ENCODE measurements at places on chromosomes 12 and 14. TPM values are rescaled to one million over a fixed set of nuclear protein-coding genes. Genes with fewer than 3 reads are reported as not detected.

Gene PLEKHD1
- polyA plus RNA-seq = 0.04 TPM

Gene SLCO1B1
- polyA plus RNA-seq = not detected

Gene CLEC9A
- polyA plus RNA-seq = not detected

Gene RBP5
- 19.0 TPM for polyA plus RNA-seq

Gene DIABLO
- 54.0 TPM for polyA plus RNA-seq

Gene ABHD12B
- polyA plus RNA-seq = not detected

Gene INSM2
- polyA plus RNA-seq = 0.01 TPM

Gene RHOJ
- polyA plus RNA-seq = 11.1 TPM

Gene ACRBP
- polyA plus RNA-seq = 2.6 TPM

Gene KLHDC1
- 3.2 TPM for polyA plus RNA-seq

DNA sequence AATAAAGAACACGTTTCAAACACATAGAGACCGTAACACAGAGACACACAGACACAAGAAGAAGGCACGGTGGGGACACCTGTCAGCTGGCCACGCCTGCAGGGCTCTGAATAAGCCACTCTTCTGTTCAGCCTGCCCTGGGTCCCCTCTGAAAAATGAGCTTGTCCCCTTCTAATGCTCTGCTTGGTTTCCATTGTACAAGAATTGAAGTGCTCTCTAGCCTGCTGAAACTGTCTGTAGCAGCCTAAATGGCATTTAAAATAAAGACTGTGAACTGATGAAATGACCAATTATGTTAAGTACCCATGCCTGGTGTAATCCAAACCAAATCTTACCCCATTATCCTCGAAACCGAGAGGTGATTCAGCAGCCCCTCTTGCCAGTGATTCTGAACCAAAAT, 139.8 kb downstream of the FOXN3 start:
- H3K27me3 ChIP-seq = no peaks in the 10 kb centered on the region
- peaks cover 8% of the 10 kb centered on the region for H3K36me3 ChIP-seq
- H3K27ac ChIP-seq = no peak overlapping the region
- H3K4me1 ChIP-seq = no peaks in the 10 kb centered on the region
- H3K4me3 ChIP-seq = no peak overlapping the region
- no peak for DNase-seq

GRCh38 chr12:16880864-16881285, 274.9 kb upstream of the LMO3 start:
- no peak overlapping the region for H3K27ac ChIP-seq
- no peaks in the 10 kb centered on the region for H3K27me3 ChIP-seq
- H3K36me3 ChIP-seq = no peaks in the 10 kb centered on the region

DNA sequence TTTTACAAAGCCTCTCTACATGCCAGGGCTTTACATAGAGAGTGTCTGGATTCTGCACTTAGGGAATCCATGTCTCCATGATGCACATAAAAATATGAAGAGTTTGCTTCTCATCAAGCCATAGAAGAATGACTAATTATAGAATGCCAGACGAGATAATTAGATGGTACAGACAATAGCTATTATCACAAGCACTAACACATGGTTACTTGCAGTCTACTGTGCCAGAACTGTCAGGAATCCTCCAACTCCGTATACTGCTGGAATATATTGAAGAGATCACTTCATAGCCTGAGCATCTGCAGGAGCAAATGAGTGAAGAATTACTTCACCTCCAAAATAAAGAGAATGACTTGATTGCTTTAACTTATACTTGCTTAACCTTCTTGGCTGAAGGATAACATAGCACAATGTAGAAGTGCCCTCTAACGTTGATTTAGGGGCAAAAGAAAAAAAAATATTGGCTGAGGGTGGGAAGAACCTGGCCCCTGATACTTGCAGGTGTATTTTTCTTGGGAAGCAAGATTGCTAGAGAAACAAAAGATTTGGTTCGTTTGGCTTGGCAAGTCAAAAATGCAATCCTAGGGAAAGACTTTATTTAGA, 272.8 kb upstream of the FAR2 start:
- H3K27me3 ChIP-seq = peaks cover 2% of the 10 kb centered on the region
- DNase-seq = no peak

DNA sequence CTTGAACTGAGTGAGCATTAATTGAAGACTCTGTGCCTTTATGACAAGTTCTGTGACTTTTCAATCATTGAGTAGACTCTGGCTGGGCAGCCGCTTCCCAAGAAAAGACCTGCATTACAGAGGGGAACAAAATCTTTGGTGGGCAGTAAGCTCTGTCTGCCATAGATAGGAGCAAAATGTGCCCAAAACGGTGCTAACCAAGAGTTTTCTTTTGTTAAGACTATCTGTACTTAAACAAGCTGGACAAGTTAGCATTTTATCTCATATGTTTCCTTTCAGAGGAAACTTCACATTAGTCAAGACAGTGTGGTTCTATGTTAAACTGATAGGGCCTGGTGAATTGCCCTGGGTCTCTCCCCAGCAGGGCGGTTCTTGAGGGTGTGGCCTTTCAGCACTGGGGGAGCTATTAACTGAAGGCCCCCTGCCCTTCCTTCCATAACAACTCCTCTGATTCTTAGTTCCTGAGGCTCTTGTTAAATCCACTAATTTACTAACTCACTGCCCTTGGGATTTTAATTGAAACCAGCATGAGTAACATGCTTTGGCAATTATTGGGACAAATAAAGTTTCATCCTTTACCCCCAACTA, 219.6 kb downstream of the KTN1 start:
- H3K4me3 ChIP-seq = no peak overlapping the region
- H3K36me3 ChIP-seq = no peaks in the 10 kb centered on the region

DNA sequence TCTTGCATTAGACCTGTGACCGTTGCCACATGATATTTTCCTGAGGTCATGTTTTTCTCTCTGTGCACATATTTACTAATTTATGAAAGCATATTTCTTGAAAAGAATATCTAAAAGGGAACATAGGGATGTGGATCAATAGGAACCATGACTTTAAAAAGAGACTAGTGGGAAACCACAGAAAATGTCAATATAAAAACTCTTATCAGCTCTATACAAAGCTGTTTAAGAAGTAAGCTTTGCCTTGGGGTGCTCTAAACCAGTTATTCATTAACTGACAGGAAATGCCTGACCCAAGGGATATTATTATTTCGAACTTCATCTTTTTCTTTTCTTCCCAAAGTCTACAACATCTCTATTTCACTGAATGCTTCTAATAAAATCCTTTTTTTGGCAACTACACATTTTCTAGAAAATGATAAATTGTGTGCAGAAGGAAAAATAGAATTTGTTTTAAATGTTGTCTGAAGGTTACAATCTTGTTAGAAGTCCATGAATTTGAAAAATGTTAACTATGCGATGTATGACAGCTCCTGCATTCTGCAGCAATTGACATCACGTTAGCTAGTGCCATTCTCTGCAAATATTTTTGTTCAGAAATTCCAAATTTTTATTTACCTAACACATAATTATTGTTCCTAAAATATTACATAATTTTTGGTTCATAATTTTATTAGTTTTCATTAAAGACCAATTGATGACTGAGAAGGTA, 345.0 kb downstream of the SLC16A7 start:
- H3K27me3 ChIP-seq = no peaks in the 10 kb centered on the region
- peak; percentile 68 for DNase-seq
- H3K4me1 ChIP-seq = peaks cover 7% of the 10 kb centered on the region
- peak overlapping the region; percentile 39 for H3K27ac ChIP-seq

GRCh38 chr12:124297856-124298255, 3.0 kb downstream of the RFLNA start:
- no peak overlapping the region for H3K4me3 ChIP-seq
- no peaks in the 10 kb centered on the region for H3K36me3 ChIP-seq
- H3K4me1 ChIP-seq = peaks cover 37% of the 10 kb centered on the region
- H3K27me3 ChIP-seq = no peaks in the 10 kb centered on the region

GRCh38 chr12:131620946-131621681, 89.8 kb upstream of the SFSWAP start:
- H3K27me3 ChIP-seq = no peaks in the 10 kb centered on the region
- no peaks in the 10 kb centered on the region for H3K4me1 ChIP-seq
- no peak for DNase-seq
- no peak overlapping the region for H3K27ac ChIP-seq
- H3K4me3 ChIP-seq = no peak overlapping the region
- H3K36me3 ChIP-seq = no peaks in the 10 kb centered on the region

DNA sequence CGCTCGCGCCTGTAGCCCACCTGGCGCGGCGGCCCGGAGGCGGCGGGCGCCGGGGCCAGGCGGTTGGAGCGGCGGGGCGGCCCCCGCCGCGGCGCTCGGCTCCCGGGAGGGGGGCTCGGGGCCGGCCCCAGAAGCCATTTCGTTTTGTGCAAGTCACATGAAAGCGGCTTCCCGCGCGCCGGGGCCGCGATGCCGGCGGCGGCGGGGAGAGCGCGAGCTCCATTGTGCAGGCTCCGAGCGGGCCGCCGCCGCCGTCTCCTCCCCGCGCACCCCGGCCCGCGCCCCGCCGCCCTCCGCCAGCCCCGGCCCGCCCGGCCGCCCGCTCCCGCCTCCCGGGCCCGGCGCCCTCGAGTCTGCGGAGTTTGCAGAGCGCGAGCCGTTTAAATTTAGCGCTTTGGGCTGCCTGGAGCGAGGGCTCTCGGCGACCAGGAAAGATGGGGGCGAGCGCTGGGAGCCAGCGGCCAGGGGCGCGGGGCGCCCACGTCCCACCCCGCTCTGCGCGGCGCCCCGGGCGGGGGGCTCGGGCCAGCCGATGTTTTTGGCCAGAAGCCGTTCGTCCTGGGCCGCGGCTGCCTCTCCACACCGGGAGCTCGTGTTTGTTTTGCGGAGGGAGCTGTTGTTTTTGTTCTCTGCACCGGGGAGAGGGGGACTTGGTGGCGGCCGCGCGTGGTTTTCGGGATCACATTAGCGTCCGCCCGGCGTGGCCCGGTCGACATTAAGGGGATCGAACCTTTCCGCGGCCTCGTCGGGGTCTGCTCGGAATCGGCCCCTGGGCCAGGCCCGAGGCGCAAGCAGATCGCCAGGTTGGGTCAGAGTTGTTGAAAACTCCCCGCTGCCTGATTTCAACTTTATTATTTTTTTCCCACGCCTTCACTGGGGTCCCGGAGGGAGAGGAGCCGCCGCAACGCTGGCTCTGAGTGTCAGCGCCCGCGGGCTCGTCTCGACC, 982 bp downstream of the BCL7A start:
- DNase-seq = peak; percentile 60
- H3K4me1 ChIP-seq = peaks cover 21% of the 10 kb centered on the region

GRCh38 chr14:73997108-73997943, 21.8 kb downstream of the ENTPD5 start:
- peak; percentile 89 for DNase-seq
- no peak overlapping the region for H3K4me3 ChIP-seq
- peak overlapping the region; percentile 92 for H3K27ac ChIP-seq
- H3K4me1 ChIP-seq = peaks cover 6% of the 10 kb centered on the region
- no peaks in the 10 kb centered on the region for H3K27me3 ChIP-seq

DNA sequence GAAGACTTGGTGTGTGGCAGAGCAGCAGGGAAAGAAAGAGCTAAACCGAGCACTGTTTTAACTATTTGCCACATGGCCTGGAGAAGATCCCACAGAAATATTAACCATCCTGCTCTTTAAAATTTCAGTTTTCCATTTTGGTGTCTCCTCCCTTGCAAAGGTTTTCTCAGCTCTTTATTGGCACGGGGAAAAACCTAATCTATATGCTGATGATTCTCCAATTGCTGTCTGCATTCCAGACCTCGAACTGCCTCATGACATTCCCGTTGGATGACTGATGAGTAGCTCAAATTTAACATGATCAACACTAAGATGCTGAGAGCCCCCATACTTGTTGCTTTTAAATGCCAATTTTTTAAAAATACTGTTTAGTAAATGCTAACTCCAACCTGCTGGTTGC, 115.0 kb downstream of the EMP1 start:
- no peak overlapping the region for H3K27ac ChIP-seq
- no peak for DNase-seq
- H3K4me3 ChIP-seq = no peak overlapping the region
- peaks cover 3% of the 10 kb centered on the region for H3K27me3 ChIP-seq
- no peaks in the 10 kb centered on the region for H3K4me1 ChIP-seq

DNA sequence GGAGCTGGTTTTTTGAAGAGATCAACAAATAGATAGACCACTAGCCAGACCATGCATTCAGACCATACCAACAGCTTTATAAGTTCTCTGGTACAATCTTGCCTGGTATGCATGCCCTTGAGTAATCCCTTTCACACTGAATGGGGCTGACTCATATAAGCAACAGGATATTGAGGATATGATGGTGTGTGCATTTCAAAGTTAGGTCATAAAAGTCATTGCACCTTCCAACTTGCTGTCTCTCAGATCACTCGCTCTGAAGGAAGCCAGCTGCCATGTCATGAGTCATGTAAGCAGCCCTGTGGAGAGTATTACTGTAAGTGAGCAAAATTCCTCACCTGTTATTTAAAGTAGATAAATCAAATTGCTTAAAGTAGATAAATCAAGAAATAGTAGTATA, 45.0 kb upstream of the OR6J1 start:
- H3K27me3 ChIP-seq = peaks cover 2% of the 10 kb centered on the region
- H3K36me3 ChIP-seq = no peaks in the 10 kb centered on the region
- no peaks in the 10 kb centered on the region for H3K4me1 ChIP-seq
- peak; percentile 87 for DNase-seq

DNA sequence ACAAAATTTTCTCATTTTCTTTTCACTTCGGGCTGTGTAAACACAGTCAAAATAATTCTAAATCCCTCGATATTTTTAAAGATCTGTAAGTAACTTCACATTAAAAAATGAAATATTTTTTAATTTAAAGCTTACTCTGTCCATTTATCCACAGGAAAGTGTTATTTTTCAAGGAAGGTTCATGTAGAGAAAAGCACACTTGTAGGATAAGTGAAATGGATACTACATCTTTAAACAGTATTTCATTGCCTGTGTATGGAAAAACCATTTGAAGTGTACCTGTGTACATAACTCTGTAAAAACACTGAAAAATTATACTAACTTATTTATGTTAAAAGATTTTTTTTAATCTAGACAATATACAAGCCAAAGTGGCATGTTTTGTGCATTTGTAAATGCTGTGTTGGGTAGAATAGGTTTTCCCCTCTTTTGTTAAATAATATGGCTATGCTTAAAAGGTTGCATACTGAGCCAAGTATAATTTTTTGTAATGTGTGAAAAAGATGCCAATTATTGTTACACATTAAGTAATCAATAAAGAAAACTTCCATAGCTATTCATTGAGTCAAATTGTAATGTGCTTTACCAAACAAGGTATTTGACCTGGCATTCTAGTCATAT, 4.8 kb downstream of the CDKN1B start:
- H3K4me1 ChIP-seq = peaks cover 2% of the 10 kb centered on the region
- no peak overlapping the region for H3K4me3 ChIP-seq
- H3K27ac ChIP-seq = peak overlapping the region; percentile 99
- H3K36me3 ChIP-seq = peaks cover 4% of the 10 kb centered on the region

DNA sequence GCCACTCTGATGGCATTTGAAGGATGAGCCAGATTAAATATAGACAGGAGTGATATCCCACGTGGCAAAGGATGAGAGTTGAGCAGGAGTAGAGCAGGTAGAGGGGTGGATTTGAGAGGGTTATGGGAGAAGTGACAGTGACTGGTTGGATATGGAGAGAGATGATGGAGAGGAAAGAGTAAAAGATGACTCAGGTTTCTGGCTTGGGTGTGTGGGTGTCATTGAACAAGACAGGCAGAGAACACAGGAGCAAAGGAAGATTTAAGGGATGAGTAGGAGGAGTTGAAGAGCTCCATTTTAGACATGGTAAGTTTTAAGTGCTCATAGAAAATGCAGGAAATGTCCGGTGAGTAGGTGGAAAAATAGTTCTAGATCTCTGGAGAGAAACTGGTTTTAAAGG, 136.9 kb downstream of the EGLN3 start:
- no peak for DNase-seq
- H3K4me1 ChIP-seq = no peaks in the 10 kb centered on the region
- H3K36me3 ChIP-seq = no peaks in the 10 kb centered on the region
- peaks cover 11% of the 10 kb centered on the region for H3K27me3 ChIP-seq

GRCh38 chr12:14257303-14257733, 108.2 kb upstream of the ATF7IP start:
- H3K4me3 ChIP-seq = peak overlapping the region; percentile 26
- H3K4me1 ChIP-seq = peaks cover 36% of the 10 kb centered on the region
- no peaks in the 10 kb centered on the region for H3K36me3 ChIP-seq
- DNase-seq = no peak
- no peaks in the 10 kb centered on the region for H3K27me3 ChIP-seq
- peak overlapping the region; percentile 72 for H3K27ac ChIP-seq
